MG63 (cell line): ENCODE measurements at places on chromosomes 5 and 9. TPM values are rescaled to one million over a fixed set of nuclear protein-coding genes. Genes with fewer than 3 reads are reported as not detected.

DDX4 gene
- not detected in 2 replicates for total RNA-seq

ITK gene
- total RNA-seq: not detected in 2 replicates

SLC6A3 gene
- not detected in 2 replicates for total RNA-seq

DNA sequence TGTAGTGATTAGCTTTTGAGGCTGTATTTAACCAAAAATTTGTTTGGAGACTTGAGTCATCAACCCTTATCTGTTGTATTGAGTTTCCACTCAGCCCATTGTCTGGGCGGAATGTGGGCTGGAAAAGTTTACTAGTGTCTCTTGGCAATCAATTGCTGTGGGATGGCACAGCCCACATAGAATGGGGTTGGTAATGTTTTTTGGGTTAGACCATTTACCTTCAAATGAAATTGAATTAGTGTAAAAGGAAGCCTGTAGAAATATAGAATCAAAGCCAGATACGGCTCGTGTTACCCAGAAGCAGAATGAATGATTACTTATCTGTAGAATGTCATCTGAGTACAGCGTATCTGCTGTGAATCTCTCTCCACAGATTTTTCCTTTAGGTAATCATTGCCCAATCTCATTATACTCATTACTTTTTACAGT is 142.9 kb downstream of the AOPEP start:
- DNase-seq: peak; percentile 81

GRCh38 chr9:128323212-128323730 is 632 bp downstream of the COQ4 start:
- no peak for DNase-seq

DNA sequence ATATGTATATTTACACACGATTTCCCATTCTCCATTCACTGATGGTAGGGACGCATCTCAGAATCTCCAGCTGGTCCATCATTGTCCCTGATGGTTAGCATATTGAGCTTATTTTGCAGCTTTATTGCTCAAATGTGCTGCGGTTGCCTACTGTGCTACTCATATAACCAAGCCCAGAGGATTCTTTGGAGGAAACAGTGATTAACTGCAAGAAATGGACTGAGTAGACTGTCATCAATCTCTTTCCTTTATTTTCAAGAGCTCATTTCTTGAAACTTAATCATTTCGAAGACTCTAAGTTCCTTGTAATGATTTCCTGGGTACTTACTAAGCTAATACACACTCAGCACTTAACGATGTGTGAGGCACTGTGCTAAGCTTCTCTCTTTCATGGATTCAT is 119.0 kb downstream of the MAT2B start:
- no peak for DNase-seq

GRCh38 chr9:124475158-124475867 is 25.1 kb downstream of the ADGRD2 start:
- no peak for DNase-seq

GRCh38 chr5:33479311-33479710 is 38.5 kb downstream of the TARS1 start:
- no peak for DNase-seq

GRCh38 chr5:116583862-116584222 is 9.2 kb upstream of the SEMA6A start:
- DNase-seq: no peak
